Central memory CD4-positive, alpha-beta T cell (primary cell): ENCODE measurements at places on chromosomes 11 and 22.
A peak's percentile ranks its signal among the peaks of the same experiment; 100 is the strongest.

DNA sequence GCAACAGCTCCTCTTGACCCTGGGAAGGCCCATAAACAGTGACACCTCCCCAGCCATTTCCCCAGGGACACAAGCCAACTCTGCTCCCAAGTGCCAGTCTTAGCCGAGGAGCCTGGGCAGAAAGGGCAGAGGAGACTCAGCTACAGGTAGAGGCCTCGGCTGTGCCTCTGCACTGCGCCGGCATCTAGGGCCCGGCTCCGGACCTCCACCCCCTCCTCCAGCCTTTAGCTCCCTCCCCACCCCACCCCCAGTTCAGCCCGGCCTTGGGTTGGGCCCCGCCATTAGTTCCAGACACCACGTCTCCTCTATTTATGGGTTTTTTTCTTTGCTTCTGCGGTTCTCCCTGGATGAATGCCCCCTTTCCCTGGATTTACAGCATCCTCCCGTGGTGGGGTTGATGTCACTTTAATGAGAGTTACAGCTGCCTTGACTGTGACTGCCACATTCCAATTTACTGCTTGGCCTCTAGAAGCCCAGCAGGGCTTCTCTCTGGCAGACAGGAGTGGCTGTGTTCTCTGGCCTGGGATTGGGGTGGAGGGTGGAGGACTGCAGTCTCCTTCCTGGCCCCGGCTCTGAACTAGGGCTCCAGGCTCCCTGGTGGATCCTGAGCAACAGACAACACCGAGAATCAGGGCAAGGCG is 13.5 kb upstream of the OAF start:
- DNase-seq: no peak

DNA sequence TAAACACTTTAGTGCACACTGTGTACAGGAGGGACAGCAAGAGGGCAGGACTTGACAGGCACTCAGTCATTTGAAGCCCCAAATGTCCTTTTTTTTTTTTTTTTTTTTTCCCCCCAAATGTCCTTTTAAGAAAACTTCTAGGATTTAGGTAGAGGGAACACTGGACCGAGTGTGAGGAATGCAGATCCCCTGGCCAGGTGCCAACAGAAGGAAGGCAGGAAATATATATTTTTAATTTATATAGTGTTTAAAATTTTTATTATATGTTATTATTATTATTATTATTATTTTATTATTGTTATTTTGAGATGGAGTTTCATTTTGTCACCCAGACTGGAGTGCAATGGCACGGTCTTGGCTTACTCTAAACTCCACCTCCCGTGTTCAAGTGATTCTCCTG is 35.5 kb downstream of the ARHGAP8 start:
- DNase-seq: no peak

GRCh38 chr11:118109231-118109630 is 22.5 kb upstream of the SMIM35 start:
- DNase-seq: no peak

DNA sequence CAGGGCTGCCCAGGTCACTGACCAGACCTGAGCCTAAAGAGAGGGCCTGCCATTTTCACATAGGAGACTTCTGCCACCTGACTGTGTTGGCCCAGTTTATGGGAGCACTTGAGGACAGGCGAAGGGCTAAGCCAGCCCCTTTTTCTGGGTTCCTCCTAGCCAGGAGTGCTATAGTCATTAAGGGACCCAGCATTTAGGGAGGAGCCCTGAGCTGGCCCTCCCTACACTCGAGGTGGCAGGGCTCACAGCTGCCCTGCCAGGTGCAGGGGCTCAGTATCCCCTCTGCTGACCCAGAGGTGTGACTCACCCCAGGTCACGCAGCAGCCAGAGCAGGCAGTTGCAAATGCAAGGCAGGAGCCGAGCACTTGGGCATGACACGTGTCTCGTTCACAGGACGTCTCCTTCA is 86.3 kb upstream of the CRYBB3 start:
- no peak for DNase-seq

GRCh38 chr22:48141301-48141700 is 1378.9 kb downstream of the TBC1D22A start:
- no peak for DNase-seq

- no peak for DNase-seq
These were observed 91.9 kb downstream of the CSTPP1 start for GRCh38 chr11:47028195-47029093.

- no peak for DNase-seq
These were observed 9.5 kb upstream of the CBX6 start for GRCh38 chr22:38881464-38881871.

DNA sequence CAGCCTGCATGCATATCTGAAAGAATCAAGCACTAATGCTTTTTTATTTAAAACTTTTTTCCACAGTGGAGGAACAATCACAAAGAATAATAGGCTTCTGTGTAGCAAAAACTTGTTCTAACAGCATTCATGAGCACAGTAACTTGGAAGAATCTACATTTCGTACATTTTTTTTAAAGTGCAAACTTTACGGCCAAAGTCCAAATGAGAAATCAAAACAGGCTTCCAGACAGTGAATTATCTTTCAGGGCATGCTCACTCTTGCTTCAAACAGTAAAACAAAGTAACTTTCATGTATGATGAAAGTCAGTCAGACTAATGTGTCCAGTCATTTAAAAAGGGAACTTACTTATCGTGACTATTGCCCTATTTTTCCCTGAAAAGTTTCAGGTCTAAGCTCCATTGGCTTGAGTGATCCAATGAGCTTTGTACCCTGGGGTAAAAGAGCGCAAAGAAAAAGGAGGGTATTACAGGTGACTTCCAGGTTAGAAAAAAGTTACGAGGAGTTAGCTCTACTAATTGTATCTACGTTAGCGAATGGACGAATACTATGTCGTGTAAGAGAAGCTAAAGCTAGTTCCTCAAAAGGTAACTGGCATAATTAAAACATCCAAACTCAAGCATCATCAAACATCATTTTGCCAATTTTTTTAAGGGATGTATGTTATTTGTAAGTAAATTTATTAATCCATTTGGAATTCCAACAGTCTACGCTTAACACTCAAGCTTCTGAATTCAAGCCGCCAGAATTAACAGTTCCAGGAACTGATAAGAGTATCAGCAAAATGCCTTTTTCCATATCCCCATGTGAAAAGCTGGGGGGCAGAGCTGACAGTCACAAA is 1.7 kb downstream of the PICALM start:
- peak; percentile 19 for DNase-seq

DNA sequence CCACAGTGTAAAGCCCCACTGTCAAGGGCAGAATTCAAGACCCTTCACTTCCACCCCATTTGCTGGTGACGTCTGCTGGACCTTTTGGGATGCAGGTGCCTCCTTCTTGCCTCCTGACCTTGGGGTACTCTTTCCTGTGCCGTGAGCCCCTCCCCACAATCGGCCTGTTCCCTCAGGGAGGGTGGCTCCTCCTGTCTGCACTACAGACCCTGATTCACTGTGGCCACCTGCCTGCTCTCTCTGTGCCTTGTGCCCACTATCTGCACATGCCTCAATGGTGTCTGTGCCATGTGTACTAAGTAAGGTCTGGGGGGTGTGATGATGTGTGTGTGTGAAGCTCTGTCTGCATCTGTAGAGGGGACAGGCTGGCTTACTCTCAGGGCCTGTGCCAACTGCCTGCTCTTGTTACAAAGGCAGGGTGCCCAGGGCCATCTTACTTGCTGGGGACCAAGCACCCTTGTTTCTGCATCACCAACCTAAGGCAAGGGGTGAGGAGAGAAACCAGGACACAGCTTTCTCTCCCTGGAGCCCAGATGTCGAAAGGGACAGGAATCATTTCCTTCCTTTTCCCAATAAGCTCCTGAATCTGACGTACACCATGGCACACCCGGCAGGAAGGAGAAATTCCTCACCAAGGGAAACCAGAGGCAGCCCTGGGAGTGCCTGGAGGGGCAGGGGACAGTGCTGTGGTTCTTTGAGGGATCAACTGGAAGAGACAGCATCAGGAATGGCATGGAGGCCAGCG is 3.7 kb downstream of the PPM1F start:
- no peak for DNase-seq

- no peak for DNase-seq
These were observed 3.4 kb downstream of the FADS3 start for GRCh38 chr11:61887839-61888494.

DNA sequence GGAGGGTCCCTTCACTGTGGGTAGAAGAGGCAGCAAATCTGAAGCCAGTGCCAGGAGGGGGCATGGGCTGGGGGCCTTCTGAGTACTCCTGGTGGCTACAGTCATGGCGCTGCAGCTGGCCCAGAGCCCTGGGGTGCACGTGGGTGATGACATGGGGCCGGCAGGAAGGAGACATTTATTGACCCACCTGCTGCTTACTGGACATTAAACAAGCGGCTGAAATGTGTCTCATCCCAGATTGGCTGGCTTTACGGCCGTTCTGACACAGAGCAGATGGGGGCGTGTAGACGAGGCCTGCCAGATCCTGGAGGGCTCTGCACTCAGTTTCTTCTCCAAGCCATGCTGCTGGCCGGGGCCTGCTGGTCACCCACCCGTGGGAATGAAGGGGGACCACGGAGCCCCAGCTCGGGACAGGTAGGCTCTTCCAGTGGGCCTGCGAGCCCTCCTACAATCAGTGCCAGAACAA is 906.9 kb downstream of the BRD1 start:
- no peak for DNase-seq

DNA sequence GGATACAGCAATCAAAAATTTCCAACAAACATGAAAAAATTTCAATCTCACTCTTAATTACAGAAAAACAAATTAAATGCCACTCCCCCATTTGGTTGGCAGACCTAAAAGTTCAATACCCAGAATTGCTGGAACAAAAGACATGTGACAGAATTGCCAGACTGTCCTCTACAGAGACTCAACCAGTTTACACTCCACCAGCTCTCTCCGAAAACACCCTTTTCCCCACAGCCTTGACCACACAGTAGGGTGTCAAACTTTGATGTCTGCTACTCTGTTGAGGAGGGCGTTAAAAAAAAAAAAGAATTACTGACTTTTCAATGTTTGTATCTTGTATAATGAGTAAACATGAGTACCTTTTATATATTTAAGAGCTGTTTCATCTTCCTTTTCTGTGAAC is 44.7 kb upstream of the YPEL1 start:
- no peak for DNase-seq

GRCh38 chr11:28461846-28462245 is 353.7 kb downstream of the METTL15 start:
- DNase-seq: no peak

- DNase-seq: no peak
These were observed 23.8 kb upstream of the SCN3B start for GRCh38 chr11:123678246-123678645.

DNA sequence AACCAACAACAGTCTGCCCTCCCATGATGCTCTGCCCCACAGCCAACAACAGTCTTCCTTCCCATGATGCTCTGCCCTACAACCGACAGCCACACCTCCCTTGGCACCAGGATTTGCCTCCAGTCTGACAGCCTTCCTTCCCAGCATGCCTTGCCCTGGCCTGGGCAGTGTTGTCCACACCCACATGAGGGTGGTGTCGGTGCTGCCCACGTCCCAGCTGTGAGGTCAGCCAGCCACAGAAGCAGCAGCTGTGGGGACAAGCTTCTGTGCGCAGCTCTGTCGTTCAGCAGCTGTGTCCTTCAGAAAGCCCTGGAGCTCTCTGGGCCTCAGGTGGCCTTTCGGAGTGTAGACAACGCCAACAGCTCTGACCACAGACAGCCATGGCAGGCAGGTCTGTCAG is 1378.9 kb downstream of the BRD1 start:
- no peak for DNase-seq

GRCh38 chr11:125404157-125404810 is 91.8 kb downstream of the FEZ1 start:
- DNase-seq: no peak

DNA sequence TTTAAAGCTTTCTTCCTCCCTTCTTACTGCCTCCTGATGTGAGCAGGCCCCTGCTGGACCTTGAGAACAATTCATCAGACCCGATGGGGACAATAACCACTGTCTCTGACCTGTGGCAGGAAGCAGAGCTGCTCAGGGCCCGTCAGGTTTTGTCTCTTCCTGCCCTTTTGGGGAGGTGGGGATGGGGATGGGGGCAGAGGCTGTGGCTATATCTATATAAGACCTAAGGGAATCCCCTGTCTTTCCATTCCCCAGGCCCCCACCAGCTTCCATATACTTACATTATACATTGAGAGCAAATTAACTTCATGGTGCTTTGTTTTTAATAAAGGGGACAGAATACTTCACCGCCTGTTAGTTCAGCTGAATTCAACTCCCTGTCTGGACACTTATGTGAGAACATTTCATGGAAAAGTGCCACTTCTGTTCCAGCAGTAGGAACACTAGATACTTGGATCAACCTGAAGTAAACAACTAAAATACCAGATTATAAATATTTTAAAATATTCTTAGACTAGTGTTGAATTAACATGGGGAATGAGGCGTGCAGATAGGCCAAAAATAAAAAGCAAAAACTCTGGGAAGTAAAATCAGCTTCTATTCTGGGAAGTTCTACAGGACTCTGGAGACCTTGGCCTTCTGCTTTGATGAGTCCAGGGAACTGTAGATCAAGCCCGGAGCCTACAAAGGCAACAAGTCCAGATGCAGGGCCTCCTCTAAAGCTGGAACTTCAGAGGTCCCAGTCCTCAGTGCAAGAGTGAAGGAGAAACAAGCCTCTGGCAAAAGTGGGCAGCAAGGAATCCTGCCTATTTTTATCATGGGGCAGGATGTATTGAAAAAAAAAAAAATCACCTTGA is 11.1 kb downstream of the ZP1 start:
- DNase-seq: no peak

- no peak for DNase-seq
These were observed 56.6 kb downstream of the FAM83F start for GRCh38 chr22:40051322-40051721.

DNA sequence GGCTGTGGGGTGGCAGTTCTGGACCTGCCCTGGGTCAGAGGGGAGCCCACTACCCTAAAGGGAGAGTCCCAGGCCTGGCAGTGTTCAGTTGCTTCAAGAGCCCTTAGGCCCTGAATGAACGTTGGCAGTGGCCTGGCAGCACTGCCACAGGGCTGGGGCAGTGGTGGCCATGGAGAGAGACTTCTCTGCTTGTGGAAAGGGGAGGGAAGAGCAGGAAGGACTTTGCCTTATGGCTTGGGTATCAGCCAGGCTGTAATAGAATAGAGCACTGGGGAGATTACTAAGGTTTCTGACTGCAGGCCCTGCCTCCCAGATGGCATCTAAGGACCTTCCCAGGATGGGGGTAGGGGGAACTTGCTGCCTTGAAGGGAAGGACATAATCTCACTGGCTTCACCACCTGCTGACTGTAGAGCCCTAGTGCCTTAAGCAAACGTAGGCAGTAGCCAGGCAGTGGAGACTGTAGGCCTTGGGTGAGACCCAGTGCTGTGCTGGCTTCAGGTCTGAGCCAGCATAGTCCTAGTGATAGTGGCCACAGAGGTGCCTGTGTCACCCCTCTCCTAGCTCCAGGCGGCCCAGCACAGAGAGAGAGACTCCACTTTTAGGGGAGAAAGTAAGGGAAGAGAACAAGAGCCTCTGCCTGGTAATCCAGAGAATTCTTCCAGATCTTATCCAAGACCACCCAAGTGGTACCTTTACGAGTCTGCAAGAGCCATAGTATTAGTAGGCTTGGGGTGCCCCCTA is 27.6 kb downstream of the PLA2G6 start:
- no peak for DNase-seq
